ENCODE measurements at places on chromosomes 7 and 10.
A peak's percentile ranks its signal among the peaks of the same experiment; 100 is the strongest.

GRCh38 chr10:31761156-31761555 is 167.5 kb downstream of the ARHGAP12 start:
- DNase-seq = no peak

DNA sequence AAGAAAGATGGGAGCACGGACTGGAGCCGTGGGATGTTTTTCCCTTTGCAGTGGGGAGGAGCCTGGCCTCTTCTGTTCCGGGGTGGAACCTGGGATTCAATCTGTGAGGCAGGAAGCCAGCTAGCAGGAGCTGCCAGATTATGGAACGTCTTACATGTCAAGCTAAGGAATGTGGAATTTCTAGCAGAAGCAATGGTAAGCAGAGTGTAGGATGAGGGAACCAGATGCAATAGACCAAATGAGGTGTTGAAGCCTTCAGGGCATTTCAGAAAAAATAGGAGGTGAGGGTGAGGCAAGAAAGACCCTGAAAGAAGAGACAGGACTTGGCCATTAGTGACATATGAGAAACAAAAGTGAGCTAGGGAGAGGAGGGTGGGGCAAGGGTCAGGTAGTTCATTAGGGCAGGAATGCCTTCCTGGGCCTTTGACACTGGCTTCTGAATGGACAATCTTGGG is 105.5 kb downstream of the CHN2 start:
- DNase-seq = no peak

DNA sequence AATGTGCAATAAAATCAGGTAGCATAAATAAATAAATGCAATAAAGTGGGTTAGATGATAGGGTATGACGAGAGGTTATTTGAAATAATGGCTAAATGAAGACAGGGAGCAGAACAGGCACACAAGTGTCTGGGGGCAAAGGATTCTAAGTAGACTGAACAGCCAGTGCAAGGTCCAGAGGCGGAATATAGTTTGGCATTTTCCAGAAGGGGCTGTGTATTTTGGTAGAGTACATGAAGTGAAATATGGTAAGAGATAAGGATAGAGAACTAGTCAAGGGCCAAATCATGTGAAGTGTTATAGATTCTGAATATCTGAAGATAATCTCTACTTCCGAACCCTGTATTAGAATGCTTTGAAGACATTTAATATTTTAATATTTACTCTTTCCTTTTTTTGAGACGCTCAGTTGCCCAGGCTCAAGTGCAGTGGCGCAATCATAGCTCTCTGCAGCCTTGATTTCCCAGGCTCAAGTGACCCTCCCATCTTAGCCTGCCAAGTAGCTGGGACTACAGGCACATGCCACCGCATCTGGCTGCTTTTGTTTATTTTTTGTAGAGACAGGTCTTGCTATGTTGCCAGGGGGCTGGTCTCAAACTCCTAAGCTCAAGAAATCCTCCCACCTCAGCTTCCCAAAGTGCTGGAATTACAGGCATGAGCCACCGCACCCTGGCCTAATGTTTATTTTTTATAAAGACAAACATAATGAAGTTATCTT is 44.4 kb upstream of the CD36 start:
- no peak for DNase-seq

- DNase-seq = no peak
These were observed 6.9 kb downstream of the CISD1 start for GRCh38 chr10:58275908-58276307.

GRCh38 chr7:151690606-151691005 is 170.9 kb upstream of the RHEB start:
- no peak for DNase-seq

GRCh38 chr7:83413831-83414230 is 235.1 kb downstream of the SEMA3E start:
- no peak for DNase-seq

DNA sequence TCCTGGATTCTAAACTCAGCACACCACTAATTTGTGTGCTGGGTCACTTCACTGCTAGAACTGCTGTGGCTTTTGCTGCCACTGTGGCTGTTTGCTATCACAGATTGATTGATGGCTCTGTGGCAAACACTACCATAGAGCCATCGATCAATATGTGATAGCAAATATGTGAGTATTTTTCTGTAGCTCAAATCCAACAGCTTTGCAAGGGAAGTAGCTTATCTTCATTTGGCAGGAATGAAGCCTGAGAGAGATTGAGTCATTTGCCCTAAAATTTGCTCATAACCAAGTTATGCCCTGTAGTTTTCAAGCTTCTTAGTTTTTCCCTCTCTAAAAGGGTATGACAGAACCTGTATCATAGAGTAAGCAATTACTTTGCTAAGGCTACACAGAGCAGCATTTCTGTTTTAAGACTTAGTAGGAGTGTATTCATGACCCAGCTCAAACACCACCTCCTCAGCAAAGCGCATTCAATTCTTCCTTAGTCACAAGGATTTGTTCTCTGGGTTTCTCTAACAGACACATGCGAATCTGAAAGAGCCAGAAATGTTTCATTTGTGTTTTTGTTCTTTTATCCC is 43.1 kb downstream of the MINPP1 start:
- no peak for DNase-seq

DNA sequence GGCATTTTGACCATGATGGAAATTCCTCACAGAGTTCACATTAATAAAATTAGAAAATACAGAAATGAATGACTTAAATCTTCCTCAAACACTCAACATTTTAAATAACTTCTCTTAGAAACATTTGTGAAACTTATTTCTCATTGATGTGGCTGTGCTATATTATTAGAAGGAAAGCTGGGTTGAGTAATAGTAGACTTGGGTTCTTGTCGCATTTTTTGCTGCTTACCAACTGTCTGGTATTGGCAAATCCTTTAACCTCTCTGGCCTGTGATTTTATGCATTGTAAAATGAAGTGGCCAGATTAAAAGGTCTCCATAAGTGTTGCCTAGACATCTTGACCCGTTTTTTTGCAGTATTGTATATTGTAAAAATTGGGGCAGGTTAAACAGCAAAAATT is 66.5 kb downstream of the VPS50 start:
- DNase-seq = no peak

DNA sequence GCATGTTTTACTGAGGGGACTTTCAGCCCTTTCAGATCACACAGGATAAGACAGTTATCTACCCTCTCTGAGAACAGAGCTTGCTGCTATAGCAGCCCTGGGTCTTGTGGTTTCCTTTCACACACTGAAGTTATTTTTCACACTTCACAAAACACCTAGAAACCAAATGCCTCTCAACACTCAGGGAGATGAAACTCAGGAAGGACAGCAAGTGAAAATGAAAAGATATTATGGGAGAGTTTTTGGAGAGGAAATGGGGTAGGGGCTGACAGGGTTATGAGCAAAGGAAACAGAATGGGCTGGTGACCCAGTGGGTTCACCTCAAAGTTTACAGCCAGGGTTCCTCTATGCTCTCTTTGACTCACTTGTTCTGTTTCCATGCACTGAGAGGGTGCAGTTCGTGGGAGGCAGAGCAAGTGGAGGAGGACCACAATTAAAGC is 17.0 kb upstream of the GIMAP2 start:
- DNase-seq = peak; percentile 87

DNA sequence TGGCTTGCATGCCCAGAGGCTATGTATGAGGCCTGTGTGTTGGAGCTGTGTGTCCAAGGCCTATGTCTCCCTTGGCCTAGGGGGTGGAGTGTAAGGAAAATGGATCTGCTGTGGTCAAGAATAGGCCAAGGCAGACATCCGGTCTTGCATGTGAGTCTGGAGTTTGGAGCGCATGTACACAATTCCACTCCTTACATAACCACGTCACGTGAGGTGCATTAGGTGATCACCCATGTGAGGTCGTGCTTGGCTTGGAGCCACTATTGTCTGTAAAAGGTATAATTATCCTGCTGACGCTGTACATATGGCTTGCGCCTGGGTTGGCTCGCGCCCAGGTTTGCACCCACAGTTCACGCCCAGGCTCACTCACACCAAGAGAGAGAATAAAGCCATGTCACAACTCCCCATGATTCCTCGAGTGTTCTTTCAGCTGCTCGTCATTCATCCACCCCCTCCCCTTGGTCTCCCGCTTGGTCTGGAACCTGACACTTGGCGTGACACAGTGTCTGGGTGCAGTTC is 105.5 kb downstream of the BICC1 start:
- no peak for DNase-seq

DNA sequence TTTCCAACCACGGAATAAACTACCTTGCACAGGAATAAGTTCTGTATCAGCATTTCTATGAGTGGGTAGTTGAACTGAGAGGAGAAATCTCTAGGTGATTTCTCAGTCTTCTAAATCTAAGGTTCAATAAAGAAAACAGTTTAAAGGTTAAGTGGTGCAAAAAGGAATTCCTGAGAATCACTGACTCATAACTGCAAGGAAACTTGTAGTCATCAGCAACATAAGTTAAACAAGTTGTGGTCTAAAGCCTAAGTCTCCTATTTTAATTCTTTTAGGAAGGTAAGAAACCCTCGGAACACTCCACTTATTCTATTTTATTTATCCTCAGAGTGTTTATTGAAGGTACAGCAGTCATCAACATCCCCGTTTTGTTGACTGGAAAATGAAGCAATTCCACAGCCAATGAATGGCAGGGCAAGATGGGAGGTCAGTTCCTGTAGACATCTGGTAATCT is 92.4 kb upstream of the PIK3CG start:
- peak; percentile 41 for DNase-seq

GRCh38 chr7:7671361-7671760 is 30.8 kb downstream of the UMAD1 start:
- DNase-seq = peak; percentile 3

DNA sequence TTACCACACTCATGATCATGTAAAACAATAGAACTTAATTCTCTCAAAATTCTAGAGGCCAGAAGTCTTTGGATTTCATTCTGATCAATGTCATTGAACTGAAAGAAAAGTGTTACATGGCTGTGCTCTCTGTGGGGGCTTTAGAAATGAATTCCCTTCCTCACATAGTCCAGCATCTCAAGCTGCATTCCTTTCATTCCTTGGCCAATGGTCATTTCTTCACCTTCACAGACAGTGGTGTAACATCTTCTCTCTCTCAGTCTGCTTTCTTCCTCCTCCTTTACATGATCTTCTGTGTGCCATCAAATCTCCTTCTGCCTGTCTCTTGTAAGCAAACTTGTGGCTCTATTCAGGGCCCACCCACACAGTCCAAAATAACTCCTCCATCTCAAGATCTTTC is 735.3 kb downstream of the SUGCT start:
- no peak for DNase-seq

GRCh38 chr10:72146559-72147323 is 58.4 kb upstream of the SPOCK2 start:
- no peak for DNase-seq

GRCh38 chr7:17690030-17690429 is 250.3 kb downstream of the SNX13 start:
- no peak for DNase-seq

DNA sequence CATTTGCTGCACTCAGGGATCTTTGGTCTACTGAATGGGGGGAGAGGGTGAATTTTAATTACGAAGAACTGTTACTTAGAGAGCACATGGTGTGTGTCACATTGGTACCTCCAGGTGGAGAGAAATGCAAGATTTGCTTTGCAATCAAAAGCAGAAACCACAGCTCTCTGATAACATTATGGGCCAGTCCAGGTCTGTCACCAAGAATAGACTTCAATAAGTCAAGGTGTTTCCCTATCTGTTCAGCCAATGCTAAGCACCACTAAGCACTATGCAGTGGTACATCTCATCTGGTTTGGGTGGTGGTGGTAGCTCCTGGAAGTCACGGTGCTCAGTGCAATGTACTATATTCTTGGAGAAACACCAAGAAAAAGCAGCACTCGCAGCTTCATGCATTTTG is 119.6 kb upstream of the AFAP1L2 start:
- DNase-seq = no peak

DNA sequence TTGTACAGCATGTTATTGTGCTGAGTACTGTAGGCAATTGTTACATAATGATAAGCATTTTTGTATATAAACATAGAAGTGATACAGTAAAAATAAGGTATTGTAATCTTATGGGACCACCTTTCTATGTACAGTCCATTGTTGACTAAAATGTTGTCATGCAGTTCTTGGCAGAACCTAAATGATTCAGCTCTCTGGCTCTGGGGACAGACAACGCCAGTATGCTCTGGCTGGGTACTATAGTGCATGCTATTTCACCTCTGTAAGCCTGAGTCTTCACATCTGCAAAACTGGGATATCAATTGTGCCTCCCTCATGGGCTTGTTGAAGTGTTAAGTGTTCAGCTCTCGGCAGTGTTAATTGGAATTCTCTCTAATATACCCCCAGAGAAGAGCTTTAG is 674.3 kb downstream of the INHBA start:
- DNase-seq = no peak

DNA sequence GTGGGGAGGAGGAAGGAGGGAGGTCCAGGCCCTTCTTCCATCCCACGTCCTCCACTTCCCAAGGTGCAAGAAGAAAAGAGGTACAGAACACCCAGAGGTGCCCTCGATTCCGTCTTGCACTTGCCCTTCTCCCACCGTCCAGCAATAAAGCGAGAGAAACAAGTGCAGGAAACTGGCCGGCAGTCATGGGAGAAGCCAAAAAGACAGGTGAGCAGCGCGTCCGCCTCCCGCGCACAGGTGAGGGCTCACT is 1.3 kb downstream of the C10orf95 start:
- DNase-seq = no peak

DNA sequence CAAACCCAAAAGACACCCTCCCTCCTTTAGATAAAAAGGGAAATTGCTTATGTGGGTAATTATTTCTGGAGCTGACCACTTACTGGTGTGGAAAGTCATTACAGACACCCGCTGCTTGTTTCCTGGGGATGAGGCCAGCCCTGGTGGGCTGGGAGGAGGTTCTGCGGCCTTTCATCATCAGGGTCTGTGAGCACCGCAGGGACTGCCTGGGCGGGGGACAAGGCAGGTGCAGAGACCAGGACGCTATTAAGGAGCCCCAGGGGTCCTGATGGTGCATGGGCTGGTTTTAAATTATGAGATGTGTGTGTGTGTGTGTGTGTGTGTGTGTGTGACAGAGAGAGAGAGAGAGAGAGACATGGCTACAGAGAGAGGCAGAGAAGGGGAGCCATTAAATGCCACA is 171.2 kb downstream of the DNAJB6 start:
- DNase-seq = no peak

GRCh38 chr10:51501396-51501795 is 198.0 kb downstream of the CSTF2T start:
- no peak for DNase-seq

GRCh38 chr7:136726460-136726859 is 142.0 kb upstream of the CHRM2 start:
- DNase-seq = no peak

DNA sequence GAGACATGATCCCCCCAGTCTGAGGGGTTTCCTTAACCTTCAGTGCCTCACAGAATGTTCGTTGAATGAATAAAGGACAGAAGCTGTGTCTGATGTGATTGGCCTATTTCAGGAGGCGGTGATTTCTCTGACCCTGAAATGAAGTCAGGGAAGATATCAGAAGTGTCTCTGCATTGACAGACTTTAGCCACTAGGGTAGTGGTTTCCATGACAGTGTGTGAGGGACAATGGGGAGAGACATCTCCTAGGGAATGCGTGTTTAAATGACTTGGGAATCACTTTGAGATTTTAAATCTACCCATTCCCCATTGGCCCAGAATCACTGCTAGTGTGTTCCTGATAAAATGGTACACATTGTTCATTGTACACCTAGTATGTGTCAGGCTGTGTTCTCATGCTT is 132.0 kb downstream of the CFAP58 start:
- DNase-seq = no peak
